Stimulated activated CD8-positive, alpha-beta memory T cell treated with anti-CD3 and anti-CD28 coated beads, Interleukin-15, amount 100 ng/mL, for 48 hours (primary cell): ENCODE measurements at places on chromosomes 12 and 14.

DNA sequence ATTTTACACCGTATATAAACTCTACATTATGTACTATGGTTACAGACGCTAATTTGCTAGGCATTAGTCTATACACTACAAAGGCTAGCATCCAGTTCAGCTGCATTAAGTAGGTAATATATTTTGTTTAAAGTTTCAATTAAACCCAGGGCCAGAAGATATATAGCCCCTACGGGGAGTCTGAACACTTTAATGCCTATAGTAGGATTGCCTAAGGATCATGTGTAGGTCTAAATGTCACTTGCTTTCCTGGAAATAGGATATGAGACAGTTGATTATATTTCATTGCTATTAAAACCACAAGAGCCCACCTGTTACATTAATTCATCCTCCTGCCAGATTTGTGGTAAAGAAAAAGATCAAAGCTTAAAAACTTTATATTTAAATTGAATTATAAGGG, 286.9 kb downstream of the TMTC2 start:
- DNase-seq, result no peak

DNA sequence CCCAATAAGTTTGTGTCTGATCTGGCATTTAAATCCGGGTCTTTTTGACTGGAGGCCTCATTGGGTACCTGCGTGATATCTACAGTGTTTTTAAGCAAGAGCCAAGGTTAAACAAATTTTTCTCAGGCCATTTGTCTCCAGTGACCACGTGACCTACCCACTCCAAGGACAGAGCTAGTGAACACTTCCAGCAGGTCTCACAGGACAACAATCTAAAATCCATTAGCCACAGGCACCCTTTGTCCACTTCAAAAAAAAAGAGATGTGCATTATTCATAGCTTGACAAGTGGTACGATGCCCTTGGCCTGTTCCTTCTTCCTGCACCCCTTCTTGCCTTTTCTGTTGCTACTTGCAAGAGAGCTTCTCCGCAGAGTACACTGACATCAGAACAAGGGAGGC, 109.6 kb upstream of the GSC start:
- no peak for DNase-seq

DNA sequence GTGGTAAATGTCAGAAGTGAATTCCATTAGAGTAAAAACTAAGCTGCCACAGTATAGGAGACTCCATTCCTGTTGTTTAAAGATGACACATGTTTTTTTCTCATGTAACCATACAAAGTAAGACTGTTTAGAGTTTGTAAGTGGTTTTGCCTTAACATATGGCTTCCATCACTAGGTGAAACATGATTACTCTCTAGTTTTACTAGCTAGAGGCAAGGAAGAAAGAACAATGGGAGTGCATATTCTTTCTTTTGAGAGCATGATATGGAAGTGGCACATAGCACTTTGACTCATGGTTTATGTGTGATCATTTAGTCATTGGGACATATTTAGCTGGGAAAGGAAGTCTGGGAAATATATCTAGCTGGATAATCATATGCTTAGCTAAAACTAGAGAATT, 7.7 kb downstream of the ATF7IP start:
- no peak for DNase-seq

DNA sequence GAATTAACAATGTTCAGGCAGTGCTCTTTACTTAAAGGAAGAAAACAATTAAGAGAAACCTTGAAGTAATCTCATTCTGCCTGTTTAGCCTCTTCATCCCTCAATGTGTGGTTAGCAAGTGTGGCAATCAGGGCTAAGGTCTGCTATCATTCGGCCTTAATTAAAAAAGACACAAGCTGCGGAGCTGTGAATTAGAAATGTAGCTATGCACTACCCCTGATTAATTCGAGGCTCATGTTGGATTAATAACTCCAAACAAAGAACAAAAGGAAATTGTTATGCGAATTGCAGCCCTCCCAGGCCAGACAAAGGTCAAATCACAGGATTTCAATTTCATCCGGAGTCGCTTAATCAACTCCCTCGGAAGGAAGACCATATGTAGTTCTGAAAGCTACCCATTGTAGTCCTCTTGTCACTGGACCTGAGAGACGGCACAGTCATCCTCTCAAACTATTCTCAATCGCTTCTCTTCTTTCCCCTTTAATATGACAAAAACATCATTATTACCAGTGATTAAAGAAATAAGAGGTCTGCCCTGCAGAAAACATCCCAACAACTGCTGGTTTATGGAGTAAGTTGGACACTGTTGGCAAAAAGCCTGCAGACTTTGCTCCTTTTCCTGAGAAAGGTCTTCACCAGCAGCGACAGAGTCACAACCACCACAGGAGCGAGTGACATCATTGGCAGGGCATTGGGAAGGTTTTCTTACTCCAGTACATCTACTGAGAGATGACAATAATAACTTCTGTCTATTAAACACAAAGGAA, 71.1 kb upstream of the SOX5 start:
- DNase-seq, result no peak

DNA sequence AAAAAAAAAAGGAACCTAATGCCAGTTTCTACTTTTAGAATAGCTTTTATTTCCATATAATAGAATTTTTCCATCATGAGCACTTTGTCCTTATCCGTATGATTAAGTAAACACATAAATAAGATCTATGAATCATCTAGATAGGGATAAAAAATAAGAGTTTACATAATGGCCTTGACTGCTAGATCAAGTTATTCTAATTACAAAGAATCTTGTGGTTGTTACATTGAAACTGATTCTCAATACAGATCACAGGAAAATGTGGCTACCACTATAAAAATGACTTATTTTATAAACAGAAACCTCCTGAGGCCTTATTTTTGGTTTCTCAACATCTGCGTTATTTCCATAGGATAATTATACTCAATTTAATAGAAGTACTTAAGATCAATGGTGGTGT, 34.4 kb upstream of the NDUFA12 start:
- no peak for DNase-seq

GRCh38 chr14:82689948-82690347, 1156.3 kb upstream of the SEL1L start:
- DNase-seq, result no peak
